Endothelial cell (in vitro differentiated cells): ENCODE measurements at places on chromosomes 11 and 22.

GRCh38 chr22:45720839-45721378, 49.3 kb downstream of the ATXN10 start:
- no peak for DNase-seq

GRCh38 chr11:34674038-34674437, 53.1 kb downstream of the EHF start:
- no peak for DNase-seq

DNA sequence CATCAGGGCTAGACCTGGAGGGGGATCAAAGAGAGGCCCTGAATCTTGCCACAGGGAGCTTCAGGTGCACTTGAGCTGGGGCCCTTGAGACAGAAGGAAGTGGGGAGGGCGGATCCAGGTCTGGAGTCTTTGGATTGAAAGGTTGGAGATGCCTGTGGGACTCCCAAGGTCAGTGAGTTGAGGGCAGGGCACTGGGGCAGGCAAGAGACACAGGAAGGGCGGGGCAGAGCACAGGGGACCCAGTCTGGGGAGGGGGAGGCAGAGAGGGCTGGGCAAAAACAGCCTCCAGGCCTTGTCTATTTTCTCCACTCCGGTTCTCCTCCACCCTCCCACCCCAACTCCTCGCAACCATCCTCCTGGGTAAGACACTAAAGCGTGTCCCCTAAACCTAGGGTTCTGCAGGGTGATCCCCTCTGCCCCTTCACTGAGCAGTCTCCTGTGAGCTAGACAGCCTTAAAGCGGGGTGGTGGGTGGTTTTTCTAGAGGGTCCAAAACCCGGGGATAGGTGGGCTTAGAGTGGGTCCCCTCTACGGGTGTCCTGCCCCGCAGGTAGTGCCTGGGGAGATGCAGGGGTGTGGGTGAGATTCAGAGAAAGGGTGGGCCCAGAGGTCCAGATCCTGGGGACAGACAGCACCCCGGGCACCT, 38.6 kb upstream of the CELSR1 start:
- no peak for DNase-seq

DNA sequence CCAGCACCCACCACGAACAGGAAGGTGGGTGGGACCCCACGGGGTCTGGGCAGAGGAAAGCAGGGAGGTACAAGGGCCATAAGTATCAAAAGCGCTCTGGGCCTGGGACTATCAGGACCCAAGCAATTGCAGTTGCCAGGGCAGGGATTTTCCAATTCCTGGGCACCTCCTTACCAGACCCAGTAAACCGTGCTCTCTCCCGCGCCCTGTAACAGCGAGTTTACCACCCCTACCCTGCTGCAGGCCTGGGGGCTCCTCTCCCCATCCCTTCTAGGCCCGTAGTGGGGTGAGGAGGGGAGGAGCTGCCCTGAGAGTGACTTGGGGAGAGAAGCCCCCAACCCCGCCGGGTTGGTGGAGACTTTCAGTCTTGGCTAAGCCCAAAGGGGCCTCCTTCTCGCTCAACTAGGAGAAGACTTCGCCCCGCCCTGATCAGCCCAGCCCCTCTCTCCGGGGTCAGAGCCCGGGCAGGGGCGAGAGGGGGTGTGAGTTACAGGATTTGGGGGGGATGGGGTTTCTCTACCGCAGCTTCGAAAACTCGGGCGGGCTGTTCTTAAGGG, 5.4 kb downstream of the PAX6 start:
- DNase-seq: no peak

GRCh38 chr11:128391811-128392210, 195.5 kb downstream of the ETS1 start:
- no peak for DNase-seq
